Stimulated activated CD8-positive, alpha-beta memory T cell treated with anti-CD3 and anti-CD28 coated beads, Interleukin-4, amount 100 ng/mL, for 24 hours (primary cell): ENCODE measurements at places on chromosomes 1 and 21.
A peak's percentile ranks its signal among the peaks of the same experiment; 100 is the strongest.

DNA sequence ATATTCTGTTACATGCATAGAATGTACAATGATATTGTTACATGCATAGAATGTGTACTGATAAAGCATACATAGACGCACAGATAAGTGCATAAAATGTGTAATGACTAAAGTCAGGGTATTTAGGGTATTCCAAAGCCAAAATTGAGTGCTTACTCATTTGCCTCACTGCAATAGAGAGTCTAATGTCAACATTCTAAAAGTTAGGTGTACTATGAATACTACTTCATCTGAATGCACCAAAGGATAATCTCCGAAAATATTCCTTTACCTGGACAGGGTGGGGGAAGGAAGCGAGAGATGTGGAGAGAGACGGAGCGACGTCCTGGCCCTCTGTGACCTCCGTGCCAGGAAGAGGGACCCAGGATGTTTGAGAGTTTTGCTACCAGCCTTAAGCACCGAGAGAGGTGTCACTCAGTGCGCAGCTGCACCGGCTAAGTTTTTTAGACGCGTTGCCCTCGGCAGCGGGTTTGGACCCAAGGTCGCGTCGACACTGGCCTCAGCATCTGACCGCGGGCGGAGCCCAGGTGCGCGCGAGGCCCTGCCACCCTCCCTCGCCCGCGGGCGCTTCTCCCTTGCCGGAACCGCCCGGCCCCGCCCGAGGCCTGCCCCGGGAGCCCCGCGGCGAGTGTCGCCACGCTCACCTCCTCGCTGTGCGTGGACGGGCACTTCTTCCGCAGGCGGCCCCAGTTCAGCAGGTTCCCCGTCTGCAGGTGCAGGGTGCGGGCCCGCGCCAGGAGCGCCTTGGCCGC, 660 bp downstream of the GCLM start:
- DNase-seq = peak; percentile 30

DNA sequence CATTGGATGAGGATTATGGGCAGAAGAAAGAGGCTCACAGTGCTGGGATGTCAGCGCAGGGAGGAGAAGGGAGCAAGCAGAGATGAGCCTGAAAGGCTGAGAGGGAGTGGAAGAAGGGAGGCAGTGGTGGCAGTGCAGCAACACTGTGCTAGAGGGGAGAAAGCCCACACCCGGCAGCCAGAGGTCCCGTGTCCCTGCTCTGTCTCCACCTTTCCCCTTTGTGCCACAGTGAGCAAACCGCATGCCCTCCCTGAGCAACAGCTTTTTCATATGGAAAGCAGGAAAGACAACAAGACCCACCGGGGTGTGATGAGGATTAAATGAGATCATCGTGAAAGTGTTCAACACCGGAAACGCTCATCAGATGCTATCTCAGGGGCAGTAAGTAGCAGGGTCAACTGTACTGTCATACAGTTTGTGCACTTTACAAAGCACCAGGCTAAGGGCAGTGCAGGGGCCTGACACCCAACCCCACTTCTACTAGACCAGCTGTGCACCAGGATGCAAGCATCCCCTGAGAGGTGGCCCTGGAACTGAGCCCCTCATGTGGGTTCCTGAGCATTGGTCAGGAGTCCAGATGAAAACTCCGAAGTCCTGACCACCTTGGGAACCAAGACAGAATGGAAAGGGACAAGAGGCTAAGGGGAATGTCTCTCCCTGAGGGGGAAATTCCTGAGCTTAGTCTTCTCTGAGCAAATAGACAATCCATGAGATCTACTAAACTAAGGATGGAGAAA, 9.1 kb downstream of the NHLH1 start:
- no peak for DNase-seq

DNA sequence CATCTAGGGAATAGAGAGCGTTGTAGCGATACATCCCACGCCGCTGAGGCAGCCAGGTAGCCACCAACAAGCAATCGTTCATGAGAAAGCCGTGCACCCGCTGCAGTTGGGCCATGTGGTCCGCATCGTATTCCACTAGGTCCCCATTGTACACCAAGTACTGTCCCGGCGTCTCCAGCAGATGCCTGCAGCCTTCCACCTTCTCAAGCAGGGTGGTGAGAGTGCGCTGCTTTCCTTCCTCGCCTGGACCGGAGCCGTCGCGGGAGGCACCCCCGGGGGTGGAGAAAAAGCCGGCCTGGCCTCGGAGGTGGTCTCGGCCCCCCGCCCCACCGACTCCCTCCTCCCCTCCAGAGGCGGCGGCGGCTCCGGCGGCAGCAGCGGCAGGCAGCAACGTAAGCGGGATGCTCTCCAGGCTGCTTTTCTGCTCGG, 595 bp downstream of the EXOC8 start:
- no peak for DNase-seq

GRCh38 chr1:67372136-67372535, 58.1 kb downstream of the SERBP1 start:
- no peak for DNase-seq

GRCh38 chr1:35536556-35537162, 20.5 kb downstream of the KIAA0319L start:
- DNase-seq = no peak

DNA sequence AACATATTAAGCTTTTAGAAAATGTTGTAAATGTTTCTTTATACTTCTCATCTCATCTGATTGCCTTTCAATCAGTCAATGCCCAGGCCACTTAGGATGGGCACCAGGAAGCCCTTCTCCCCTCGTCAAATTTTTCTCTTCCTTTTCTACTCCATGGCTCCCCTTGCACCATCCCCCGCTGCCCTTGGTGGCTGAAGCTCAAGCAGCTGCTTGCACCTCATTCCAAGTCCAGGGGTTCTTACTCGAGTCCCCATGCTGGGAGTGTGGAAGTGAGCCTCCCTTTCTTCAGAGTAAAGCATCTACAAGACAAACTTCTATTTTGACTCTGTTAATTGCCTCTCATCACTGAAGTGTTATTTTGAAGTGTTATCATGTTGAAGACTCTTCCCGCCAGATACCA, 39.7 kb upstream of the KRTAP11-1 start:
- no peak for DNase-seq

DNA sequence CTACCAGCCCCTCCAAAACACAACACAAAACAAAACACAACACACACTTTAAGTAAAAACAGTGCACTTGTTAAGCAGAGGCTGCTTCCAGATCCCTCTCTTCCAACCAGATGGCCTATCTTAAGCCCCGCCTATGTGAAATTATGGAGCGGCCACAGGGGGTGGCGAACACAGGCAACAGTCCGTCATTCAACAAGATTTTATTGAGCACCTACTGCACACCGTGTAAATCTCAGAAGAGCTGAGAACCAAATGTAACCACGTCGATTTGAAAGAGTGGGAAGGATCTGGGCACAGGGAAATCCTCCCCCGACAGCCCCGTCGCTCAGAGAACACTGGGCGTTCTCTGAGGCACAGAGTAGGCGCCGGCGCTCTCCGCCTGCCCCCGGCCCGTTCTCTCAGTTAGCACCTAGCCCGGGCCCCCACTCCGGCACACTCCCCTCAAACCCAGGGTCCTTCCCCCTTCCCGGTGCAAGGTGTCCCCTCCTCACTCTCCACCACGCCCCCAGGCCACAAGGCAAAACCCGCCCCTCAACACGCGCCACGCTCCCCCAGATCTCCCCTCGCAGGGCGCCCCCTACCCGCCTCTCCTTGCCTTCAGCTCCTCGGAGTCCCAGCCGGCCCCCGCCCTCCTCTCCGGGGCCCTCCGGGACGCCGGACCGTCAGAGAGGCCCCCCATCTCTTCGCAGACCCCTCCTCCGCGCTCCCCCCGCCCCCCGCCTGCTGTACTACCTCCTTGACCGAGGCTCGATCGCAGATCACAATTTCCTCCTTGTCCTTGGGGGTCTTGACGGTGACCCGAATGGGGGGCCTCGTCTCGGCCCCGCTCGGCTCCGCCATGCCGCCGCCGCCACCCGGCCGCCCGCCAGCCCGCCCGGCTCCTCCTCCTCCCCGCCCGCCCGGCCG, 483 bp downstream of the UBQLN4 start:
- peak; percentile 48 for DNase-seq

DNA sequence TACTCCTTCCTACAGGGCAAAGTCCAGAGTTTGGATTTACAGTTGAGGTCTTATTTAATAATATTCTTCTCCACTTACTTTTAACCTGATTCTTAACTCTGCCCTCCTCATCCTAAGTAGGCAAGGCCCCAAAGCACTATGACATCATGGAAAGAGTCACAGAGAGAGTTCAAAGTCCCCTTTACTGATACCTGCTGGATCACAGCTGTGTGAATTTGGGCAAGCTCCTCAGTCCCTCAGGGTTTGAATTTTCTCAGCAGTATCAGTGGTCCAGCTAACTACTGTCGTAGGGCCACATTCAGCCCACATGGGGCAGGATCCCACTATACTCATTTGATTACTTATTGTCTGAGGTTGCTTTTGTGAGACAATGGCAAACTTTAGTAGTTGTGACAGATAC, 16.0 kb downstream of the TYW3 start:
- DNase-seq = no peak

- DNase-seq = no peak
These were observed 143.2 kb downstream of the HHIPL2 start for GRCh38 chr1:222404710-222405109.

DNA sequence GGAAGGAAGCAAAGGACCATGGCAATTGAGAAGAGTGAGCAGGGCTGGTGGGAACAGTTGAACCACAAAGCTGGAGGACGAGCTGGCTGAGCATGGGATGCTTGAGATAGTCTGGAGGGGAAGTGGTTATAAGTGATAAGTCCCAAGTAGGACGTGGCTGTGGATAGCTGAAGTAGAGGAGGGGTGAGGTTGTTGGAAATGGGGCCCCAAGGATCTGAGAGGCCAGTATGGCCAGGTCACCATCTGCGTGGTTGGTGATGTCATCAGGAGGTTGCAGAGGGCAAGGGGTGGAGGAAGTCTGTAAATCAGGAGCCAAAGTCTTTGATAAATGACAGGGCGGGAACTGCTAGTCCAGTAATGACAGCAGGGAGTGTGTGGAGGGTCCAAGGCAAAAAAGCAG, 11.0 kb upstream of the REN start:
- no peak for DNase-seq

GRCh38 chr1:16145030-16145661, 10.7 kb downstream of the EPHA2 start:
- DNase-seq = no peak

DNA sequence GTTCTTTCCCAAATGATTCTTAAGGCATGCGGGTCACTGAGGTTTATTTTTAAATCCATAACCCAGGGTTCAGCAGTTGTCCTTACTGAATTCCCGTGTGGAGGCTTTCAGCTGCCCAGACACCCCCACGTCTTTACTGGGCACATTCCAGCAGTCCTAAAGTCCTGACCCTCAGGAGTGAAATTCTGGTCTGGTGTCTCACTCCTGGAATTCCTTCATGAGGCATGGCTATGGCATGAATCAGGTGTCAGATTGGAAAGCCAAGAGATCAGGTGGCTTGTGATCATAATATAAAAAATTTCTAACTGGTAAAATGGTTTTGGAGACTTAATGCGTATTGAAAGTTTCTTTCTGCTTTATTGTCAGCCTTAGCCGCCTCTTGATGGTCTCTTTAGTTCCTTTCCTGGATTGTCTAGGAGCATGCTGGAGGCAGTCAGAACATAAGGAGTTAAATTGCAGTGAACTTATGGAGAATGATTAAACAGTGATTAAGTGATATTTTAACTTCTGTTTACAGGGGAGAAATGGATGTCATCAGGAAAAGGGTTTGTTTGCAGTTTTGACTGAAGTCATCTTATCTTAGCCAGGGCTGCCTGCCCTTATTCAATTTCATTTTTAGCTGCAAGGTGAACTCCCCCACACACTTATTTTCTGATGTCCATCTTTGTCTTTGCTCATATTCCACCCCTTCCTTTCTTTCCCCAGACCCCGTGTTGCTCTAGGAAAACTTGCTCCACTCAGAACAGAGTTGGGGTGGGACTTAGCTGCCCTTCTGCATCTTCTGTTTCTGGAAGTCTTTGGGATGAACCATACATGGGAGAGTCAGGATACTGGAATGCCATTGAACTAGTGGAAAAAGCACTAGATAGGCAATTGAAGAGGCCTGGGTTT, 25.7 kb upstream of the MACF1 start:
- no peak for DNase-seq

DNA sequence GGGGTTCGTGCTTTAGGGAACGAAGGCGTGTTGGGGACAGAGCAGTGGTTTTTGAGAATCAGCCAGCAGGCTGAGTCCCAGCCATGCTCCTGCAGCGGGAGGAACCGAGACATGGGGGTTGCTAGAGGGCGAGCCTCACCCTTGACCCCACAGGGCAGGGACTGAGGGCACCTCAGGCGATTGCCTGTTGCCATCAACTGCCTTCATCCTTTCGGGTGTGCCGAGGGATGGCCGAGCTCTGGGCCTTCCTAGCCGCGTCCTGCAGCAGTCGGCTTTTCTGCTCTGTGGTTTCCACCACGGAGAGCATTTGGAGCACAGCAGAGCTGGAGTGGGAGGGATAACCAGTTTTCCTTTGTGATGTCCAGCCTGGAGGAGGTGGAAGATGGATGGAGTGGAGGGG, 13.3 kb downstream of the SPSB1 start:
- no peak for DNase-seq

- no peak for DNase-seq
These were observed 34.8 kb downstream of the KPNA6 start for GRCh38 chr1:32142446-32143301.

DNA sequence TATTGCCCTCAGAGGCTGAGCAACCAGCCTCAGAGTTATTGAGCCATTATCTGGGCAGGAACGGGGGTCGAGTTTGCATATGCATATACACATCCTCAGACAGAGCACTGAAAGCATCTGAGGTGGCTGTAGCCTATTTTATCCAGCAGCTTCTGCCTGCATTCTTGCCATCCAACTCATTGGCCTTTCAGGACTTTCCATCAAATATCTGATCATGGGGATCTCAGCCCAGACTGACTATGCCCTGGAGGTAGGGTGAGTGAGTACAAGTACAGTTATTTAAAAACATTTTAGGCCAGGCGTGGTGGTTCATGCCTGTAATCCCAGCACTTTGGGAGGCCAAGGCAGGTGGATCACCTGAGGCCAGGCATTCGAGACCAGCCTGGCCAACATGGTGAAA, 1.8 kb upstream of the MTF1 start:
- no peak for DNase-seq

DNA sequence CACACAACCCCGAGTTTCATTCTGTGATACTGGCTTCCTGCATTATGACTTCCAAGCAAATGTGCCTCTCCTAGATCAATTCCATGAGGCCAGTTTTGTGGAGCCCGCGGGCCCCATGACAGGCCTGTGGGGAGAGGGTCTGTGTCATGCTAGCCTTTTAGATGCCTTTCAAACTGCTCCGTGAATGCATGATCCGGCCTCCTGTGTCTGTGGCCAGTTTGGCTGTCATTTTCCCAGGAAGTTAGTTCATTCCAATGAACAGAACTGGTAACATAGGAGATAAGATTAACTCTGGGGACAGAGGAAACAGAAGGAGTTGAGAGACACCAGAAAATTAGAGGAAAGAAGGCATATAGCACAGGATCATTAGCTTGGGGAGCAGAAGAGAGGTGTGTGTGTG, 3.2 kb downstream of the FNDC7 start:
- DNase-seq = no peak
